CD4-positive, alpha-beta memory T cell (primary cell): ENCODE measurements at places on chromosomes 7 and 10. TPM values are rescaled to one million over a fixed set of nuclear protein-coding genes. Genes with fewer than 3 reads are reported as not detected.

DNA sequence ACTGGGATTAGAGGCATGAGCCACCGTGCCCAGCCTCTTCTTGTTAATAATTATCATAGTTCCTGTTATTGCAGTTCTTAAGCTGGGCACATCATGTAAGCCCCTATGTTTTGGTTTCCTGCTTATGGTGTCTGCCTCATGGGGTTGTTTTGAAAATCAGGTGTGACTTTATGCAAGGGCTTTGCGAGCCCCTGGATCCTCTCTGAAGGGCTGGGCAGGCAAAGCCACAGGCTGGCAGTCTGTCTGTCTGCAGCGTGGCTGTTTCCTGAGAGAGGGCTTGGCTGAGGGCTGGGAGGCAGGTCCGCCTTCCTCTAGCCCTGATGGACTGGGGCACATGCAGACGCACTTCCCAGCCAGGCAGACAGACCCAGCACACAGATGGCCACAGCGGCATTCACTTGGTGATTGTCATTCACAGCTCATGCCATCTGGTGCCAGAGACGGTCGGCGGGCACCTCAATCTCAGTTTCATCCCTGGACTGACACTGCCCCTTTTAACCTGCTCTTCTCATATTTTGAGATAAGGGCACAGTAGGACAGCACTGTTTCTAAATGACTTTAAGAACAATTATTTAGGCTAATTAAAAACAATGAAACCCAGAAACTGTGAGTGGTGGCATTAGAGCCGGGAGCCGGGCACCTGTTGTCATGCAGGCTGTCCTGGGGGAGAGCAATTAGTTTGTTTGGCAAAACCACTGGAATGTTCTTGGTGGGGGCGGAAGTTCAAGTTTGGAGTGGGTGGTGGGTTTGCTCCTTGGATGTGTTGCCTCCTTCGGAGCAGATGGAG lies 35.5 kb downstream of the RBM20 start:
- DNase-seq = no peak

DNA sequence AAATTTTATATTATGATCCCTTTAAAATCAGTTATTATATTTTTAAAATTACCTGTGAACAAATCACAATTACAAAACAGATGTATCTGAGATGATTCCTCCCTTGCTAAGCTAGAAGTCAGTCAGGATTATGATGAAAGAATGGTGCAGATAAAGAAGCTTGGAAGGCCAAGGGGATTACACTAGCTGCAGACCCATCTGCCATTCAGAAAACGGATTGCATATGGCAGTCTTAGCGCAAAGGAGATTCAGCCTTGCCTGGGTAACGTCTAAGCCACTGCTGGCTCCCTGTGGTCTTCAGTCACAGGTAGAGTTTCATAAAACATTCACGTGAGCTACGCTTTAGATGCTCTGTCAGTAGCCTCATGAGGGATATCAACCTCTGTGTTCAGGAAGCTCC lies 222.2 kb downstream of the POU6F2 start:
- DNase-seq = no peak

The PTF1A gene
- not detected for total RNA-seq

The FAM20C gene
- total RNA-seq = 4.7 TPM

The CRTAC1 gene
- total RNA-seq = not detected
